CD4-positive, alpha-beta T cell treated with Interferon gamma for 1 hour (primary cell): ENCODE measurements at places on chromosomes 5 and 9.

DNA sequence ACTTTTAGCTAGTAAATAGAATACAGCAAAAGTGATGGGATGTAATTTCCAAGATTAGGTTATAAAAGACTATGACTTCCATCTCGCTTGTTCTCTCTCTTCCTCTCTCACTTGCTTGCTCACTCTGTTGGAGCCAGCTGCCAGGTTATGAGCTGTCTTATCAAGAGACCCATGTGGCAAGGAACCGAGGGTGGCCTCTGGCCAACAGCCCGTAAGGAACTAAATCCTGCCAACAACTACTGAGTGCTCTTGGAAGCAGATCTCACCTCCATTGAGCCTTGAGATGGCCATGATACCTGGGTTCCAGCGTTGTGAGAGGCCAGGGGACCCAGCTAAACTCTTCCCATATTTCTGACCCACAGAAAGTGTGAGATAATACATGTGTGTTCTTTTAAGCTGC, 636.1 kb downstream of the ACTL7B start:
- no peak for DNase-seq

- DNase-seq, result no peak
Observed at GRCh38 chr5:56543441-56544388, 271.6 kb upstream of the MAP3K1 start.

DNA sequence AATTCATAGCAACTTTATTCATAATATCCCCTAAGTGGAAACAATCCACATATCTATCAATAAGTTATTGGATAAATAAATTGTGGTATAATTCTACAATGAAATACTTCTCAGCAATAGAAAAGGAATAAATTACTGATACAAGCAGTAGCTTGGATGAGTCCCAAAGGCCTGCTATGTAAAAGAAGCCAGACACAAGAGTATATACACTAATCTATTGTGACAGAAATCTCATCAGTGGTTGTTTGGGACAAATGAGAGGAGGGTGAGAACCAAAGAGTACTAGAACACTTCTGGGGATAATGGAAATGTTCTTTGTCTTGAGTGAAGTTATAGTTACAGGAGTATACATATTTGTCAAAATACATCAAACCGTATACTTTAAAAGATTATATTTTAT, 119.3 kb downstream of the SNCAIP start:
- DNase-seq, result no peak

- DNase-seq, result no peak
Observed at GRCh38 chr5:53350991-53351770, 129.2 kb upstream of the FST start.

GRCh38 chr5:1795506-1795905, 4.1 kb downstream of the MRPL36 start:
- DNase-seq, result no peak

DNA sequence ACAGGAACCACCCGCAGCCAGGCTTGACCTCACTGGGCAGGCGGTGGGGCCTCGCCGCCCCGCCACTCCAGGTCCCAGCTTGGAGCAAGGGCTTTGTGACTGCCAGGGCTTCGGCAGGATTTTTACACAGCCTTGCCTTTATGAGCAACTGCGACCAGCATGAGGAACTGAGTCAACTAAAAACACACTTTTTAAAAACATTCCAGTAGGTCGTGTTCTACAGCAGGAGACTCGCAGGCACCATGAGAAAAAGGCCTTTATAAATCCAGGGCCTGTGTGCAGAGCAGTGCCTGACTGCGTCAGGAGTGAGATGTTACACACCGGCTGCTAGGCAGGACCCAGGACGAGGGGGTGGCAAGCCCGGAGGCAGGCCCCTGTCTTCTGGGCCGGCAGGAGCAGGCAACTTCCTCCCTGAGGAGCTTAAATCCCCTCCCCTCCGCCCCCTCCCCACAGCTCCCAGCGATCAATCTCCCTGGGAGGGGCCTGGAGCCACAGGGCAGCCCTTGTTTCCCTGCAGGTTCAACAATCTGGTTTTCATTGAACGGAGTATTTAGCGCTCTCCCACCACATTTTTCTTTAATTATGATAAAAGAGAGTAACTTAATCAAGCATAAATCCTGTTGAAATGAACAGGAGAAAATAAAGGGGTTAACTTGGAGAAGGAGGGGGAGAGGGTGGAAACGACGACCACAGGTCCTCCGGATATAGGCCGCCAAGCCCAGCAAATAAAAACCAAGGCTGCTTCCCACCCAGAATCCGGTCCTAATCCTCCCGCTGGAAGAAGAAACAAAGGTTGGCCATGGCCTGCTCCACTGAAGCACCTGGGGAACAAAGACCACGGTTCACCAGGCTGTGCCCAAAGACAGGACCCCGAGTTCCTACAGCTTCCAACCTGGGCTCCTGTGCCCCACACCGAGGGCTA, 92.5 kb downstream of the ROR2 start:
- DNase-seq, result no peak

DNA sequence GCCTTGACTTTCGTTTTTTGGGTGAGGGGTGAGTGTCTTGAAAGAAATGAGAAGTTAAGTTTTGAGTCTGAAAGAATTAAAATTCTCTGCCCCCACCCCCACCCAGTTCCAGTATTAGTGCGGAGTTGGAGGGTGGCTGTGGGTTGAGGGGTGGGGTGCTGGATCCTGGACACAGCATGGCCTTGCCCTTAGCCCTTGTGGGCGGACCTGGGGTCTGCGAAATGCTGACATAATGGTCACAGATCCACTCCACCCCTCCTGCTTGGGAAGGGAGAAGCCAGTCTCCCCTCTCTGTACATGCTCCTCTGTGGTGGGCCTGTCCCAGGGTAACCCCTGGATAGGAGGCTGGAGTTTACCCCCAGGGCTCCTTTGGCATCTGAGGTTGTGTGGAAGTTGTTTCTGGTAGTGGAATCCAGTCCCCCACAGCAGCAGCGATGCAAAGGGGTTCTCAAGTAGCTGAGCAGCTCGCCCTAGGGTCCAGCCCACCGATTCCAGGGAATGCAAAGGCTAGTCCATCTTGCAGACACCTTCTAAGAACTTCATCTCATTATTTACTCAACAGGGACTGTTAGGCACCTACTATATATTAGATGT, 42.8 kb upstream of the TCF7 start:
- no peak for DNase-seq

GRCh38 chr5:67181648-67182221, 14.9 kb downstream of the CD180 start:
- DNase-seq, result peak; percentile 28
